Stimulated activated memory B cell treated with anti-CD40 and anti-IgM and Interleukin-4, amounts not matched to agents 10 μg/mL and 1 μg/mL and 100 μg/mL, for 72 hours (primary cell): ENCODE measurements at places on chromosomes 12 and 14.
A peak's percentile ranks its signal among the peaks of the same experiment; 100 is the strongest.

GRCh38 chr12:96335270-96335669 lies 65.0 kb downstream of the CDK17 start:
- peak; percentile 82 for ATAC-seq

DNA sequence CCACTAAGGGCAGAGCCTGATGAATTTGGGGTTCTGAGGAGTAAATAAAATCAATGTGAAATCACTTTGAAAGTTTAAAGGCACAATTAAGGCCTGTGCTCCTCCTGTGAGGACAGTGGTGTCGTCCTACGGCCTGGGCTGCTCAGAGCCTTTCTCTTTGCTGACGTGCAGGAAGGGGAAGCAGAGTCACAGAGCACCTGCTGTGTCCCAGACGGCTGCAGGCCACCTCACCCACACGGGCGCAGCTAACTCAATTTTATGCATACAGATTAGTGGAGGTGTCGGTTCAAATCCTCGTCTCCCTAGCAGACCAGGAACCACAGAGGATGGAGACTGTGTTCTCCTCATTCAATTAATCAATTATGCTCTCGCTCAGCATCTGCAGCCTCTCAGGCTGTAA lies 11.4 kb upstream of the DLK1 start:
- no peak for ATAC-seq

DNA sequence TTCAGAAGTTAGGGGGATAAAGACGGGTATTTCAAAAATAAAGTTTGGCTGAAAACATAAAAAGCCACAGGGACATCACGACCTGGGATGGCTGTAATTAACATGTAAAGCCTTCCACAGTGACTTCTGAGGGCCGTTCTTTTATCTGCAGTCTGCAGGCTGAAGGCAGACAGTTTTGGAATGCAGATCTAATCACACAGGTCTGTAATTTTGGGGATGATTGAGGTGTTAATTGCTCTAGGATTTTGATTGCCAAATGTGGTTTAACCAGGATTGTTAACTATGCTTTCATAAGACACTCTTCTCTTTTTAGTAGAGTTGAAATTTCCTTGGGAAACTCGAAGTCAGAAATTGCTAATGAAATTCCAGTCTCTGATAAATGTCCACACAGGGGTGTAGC lies 355.5 kb downstream of the ATP23 start:
- no peak for ATAC-seq

DNA sequence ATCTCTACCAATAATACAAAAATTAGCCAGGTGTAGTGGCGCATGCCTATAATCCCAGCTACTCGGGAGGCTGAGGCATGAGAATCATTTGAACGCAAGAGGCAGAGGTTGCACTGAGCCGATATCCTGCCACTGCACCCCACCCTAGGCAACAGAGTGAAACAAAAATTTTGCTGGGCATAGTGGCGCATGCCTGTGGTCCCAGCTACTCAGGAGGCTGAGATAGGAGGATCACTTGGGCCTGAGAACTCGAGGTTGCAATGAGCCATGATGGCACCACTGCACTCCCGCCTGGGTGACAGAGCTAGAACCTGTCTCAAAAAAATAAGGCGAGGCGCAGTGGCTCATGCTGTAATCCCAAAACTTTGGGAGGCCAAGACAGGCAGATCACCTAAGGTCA lies 9.5 kb downstream of the ATXN2 start:
- no peak for ATAC-seq

- ATAC-seq: no peak
Observed at GRCh38 chr12:79071498-79071897, 206.9 kb downstream of the SYT1 start.

DNA sequence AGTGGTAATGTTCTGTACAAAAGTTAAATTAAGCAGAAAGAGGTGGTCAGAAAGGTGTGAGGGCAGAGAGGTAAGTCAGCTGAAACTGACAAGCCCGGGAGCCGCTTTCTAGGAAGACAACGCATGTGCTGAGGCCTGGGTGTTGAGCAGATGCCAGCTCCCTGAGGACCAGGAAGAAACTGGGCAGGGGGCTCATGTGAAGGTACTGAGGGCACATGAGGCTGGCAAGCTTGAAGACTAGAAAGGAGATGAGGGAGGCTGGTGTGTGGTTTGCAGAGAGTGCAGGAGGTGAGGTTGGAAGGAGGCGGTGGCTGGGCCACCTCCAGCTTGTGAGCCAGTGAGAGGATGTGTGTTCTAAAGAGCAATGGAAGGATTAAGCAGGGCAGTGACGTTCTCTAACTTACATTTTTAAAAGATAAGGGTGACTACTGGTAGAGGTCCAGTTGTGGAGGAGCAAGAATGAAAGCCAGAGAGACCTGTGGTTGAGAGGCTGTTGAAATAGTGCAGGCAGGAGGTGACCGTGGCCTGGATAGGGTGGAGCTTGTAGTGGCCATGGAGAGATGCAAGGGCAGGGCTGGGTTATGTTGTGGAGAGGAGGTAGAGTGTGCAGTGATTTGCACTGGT lies 29.1 kb downstream of the ZNF664 start:
- ATAC-seq: no peak

DNA sequence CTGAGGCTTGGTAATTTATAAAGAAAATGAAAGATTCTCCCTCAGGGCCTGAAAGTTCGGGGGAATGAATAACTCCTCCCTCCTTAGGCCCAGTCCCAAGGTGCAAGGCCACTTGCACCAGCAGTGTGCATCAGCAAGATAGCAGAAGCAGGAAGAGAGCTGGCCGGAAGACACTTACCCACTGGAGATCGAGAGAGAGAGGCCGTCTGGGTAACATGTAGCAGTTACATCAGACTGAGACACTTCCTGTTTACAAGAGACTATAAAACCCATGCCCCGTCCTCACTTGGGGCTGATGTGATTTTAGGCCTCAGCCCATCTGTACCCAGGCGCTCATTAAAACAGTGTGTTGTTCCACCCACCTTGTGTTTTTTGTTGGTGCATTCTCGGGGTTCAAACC lies 85.2 kb downstream of the TMTC3 start:
- ATAC-seq: no peak

DNA sequence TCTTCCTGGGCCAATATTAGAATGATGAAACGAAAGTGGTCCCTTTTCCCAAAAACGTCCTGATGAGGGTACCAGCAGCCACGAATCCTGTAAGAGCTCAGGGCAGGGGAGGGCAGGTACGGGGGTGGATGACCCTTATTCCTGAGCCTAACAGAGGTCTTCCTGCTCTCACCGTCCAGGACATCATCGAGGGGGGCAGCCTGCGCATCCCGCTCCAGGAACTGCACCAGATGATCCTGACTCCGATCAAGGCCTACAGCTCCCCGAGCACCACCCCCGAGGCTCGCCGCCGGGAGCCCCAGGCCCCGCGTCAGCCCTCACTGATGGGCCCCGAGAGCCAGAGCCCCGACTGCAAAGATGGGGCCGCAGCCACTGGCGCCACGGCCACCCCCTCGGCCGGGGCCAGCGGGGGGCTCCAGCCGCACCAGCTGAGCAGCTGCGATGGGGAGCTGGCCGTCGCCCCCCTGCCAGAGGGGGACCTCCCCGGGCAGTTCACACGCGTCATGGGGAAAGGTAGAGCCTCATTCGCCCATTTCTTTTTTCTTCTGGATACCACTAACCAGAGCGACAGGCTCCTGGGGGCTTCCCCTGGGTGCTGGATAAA lies 142.5 kb downstream of the GCH1 start:
- ATAC-seq: peak; percentile 39

- ATAC-seq: no peak
Observed at GRCh38 chr12:79547735-79548609, 142.8 kb downstream of the PAWR start.

DNA sequence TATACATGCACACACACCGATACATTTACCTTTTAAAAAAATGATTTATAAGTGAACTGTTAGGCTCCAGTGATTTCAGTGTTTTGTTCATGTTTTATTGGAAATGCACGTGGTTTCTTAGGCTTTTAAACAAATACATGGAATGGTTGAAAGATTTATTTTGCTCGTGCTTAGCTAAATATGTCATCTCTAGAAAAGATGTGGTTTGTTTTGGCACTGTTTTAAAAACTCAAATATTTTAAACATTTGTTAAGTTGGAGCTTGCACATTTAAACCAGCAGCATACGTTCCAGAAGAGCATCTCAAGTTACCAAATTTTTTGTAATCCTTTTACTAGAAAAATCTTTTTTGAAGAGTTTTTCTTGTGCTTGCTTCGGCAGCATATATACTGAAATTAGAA lies 44.5 kb downstream of the FOXA1 start:
- ATAC-seq: no peak

DNA sequence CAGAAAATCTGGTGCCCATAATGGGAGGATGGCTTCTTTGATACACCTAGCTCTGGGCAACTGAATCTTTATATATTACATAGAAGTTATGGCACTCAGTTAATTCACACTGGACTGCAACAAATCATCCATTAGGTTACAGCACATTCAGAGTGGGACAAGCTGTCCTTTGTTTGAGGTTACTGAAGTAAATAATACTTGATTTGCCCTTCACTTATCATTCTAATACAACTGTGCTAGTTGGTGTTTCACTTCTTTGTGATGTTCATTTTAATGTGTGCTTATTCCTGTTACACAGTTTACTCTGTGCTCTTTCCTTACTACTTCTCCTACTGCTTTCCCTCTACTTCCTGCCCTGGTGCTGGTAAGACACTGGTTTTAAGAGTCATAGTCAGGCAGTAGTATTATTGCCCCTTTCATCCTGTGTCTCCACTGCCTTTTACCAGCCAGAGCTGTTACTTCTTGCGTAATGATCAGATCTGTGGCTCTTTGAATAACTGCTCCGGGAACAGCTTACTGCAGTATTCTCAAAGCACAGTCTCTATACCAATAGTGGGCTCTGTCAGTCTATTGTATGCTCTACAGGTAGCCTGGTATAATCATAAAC lies 36.4 kb upstream of the GXYLT1 start:
- no peak for ATAC-seq

DNA sequence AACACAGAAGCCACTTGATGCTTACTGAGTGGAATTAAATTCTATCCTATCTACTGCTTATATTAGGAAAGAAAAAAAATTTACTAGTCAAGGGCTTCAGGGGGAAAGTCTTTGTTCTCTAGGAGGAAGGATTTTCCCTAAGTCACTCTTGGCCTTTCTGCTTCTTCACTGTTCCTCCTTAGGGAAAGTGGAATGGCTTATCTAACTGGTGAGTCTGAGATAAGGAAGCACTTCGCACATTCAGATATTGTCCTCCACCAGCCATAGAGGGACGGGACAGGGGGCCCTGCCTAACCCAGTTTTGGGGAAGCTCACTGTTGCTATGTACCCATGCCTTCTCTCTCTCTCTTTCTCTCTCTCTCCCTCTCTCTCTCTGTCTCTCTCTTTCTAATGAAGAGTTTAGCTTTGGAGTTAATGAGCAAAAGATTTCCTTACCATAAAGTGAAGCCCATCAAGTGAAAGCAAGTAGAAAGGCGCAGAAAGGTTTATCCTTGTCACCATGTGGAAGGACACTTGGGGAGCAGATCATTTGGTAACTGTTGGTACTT lies 450.6 kb downstream of the ZFP36L1 start:
- no peak for ATAC-seq

DNA sequence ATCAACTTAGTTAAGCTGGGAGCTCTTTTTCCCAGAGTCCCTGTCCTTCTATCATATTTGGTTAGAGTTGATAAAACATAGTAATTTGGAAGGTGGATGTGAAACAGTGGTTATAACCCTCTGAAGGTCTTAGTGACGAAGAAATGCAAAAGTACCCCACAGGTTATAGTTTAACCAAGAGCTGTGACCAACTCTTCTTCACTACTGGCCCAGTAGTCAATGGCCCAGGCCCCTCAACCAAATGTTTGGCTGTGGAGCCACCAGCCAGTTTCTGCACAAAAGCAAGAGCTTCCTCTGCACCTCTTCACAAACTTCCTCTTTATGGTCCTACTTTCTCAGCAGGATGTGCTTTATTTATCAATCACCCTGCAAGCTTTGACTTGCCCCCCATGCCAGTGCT lies 132.6 kb downstream of the BMP4 start:
- ATAC-seq: peak; percentile 31

DNA sequence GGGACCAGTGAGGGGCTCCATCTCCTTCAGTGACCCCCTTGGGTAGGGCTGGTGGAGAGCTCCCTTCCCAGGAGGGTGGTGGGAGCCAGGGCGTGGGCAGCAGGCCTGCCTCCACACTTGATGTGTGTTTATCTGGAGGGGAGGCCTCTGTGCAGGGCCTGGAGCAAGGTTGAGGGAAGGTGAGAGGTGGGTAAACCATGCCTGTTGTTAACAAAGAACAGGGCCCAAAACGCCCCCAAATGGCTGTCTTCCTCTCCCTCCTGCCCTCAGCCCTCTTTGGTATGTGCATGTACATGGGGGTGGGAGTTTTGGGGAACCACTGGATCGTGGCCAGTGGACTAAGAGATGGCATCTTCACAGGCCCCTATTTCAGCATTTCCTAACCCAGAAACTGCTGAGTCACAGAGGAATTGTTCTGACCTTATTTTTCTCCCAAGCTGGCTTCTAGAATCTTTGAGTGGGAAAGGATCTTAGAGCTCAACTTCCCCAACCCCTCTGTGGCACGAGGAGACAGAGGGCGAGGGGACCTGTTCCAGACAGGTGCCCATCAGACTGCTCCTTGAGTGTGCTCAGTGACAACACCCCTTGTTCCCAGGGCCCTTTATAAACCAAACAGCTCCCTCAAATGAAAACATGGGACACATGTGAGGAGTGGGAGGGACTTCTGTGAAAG lies 3.6 kb downstream of the SLC48A1 start:
- ATAC-seq: no peak

DNA sequence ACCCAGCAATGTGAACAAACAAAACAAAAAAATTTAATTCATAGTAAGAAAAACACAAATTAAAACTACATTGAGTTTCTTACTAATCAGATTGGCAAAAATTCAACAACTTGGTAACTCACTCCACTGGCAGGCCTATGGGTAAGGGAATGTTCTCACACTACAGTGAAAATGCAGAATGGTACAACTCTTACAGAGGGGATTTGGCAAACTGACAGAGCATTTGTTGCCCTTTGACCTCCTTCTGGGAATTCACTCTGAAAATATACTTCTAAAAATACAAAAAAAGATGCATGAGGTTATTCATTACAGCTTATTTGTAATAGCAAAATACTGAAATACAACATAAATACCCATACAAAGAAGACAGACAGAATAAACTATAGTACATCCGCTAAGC lies 32.8 kb downstream of the ABCD2 start:
- no peak for ATAC-seq

- ATAC-seq: peak; percentile 63
Observed at GRCh38 chr12:92341065-92341668, 195.5 kb upstream of the BTG1 start.

DNA sequence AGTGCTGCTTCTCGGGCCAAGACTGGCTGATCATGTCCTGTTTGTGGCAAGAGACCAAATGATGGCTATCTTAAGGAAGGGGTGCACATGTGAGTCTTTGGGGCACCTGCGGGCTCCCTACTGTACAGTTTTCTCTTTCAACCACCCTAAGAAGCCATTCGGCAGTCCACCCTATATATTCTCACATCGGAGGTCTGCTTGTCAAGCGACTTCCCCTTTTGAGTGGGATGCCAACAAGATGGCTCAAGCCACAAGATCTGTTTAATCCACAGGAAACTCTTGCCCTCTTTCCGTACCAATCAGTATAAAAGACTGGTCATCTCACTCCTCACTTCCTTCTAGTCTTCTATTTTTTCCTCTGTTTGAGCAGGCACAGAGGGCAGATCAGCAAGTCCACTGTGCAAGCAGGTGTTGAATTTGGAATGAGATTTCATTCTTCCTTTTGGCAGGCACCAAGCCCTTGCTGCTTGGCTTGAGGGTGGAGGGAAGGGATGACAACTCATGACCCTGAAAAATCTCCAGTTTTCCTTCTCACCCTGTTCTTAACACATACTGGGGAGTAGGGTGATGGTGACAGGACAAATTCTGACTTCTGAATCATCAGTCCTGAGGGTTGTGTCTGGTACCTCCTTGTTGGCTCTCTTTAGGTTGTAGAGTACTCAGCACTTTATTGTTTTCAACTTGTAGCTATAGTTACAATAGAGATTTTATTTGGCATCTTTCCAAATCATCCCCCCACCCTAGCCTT lies 17.6 kb downstream of the LACRT start:
- no peak for ATAC-seq
